ENCODE measurements at places on chromosomes 6 and 20. TPM values are rescaled to one million over a fixed set of nuclear protein-coding genes. Genes with fewer than 3 reads are reported as not detected.

Gene POLR1H
- 36.7 TPM for polyA plus RNA-seq

Gene SLC17A3
- not detected for polyA plus RNA-seq

Gene RUNX2
- 2.6 TPM for polyA plus RNA-seq

- DNase-seq, result no peak
These were observed 31.2 kb downstream of the PRR18 start for GRCh38 chr6:166277018-166277417.

GRCh38 chr6:25612666-25613065, 39.3 kb upstream of the SCGN start:
- no peak for DNase-seq

Gene BPI
- polyA plus RNA-seq, result 0.09 TPM

Gene BFSP1
- polyA plus RNA-seq, result 2.0 TPM

Gene RFX6
- polyA plus RNA-seq, result 0.06 TPM

DNA sequence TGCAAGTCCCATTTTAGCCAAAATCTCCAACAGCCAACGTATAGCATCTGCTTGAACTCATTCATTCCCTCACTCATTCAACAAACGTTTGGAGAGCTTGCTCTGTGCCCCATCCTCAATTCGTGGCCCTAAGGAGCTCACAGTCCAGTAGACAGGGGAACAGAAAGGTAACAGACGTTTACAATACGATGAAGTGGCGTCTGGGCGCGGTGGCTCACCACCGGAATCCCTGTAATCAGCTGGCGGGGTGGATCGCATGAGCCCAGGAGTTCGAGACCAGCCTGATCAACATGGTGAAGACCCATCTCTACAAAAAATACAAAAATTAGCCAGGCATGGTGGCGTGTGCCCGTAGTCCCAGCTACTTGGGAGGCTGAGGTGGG, 790 bp upstream of the E2F1 start:
- no peak for DNase-seq

Gene OPN5
- not detected for polyA plus RNA-seq

- DNase-seq, result no peak
These were observed 39.8 kb upstream of the BACH2 start for GRCh38 chr6:90336388-90336947.

Measured in urinary bladder (tissue), 4 donors.